ENCODE measurements at places on chromosomes 12 and 14.

GRCh38 chr14:102911991-102912761 is 10.3 kb upstream of the AMN start:
- no peak for DNase-seq

GRCh38 chr12:104718304-104718929 is 239.7 kb downstream of the SLC41A2 start:
- DNase-seq, result no peak

- no peak for DNase-seq
These were observed 228.6 kb downstream of the ZFP36L1 start for GRCh38 chr14:68564191-68564825.

GRCh38 chr14:105192866-105193731 is 12.0 kb upstream of the NUDT14 start:
- no peak for DNase-seq

Data from NCI-H2081 treated with DMSO at 0.1 percent for 48 hours (cell line).